ENCODE measurements at places on chromosomes 5 and 9. TPM values are rescaled to one million over a fixed set of nuclear protein-coding genes. Genes with fewer than 3 reads are reported as not detected.

GRCh38 chr9:86782831-86783230 is 164.5 kb downstream of the GAS1 start:
- H3K4me1 ChIP-seq, result no peaks in the 10 kb centered on the region
- peaks cover 31% of the 10 kb centered on the region for H3K27me3 ChIP-seq
- no peaks in the 10 kb centered on the region for H3K36me3 ChIP-seq
- H3K4me3 ChIP-seq, result no peak overlapping the region
- DNase-seq, result no peak

GRCh38 chr5:108238936-108239887 is 142.7 kb downstream of the FBXL17 start:
- no peak for DNase-seq
- H3K4me3 ChIP-seq, result no peak overlapping the region
- H3K36me3 ChIP-seq, result peaks cover 3% of the 10 kb centered on the region

DNA sequence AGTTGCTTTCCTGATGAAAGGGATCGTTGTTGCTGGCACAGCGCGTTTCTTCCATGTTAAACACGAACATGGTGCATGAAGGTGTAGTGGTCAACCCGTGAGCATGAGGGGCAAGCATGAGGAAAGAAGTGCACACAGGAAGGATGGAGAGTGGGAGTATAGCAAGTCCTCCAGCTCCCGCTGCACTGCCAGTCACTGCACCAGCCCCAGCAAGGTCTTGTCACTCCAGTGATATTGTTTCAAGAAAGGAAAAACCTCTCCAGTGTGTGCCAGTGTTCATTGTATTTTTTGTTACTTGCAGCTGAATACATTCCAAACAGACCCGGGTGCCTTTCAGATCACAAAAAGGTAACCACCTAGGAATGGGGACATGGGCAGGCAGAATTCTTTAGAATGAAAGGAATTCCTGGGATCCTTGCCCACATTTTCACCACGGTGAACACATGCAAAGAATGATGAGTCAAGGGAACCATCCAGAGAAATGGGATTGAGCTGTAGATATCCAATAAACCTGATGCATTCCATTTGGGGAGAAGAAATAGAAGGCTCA is 186.3 kb downstream of the AOPEP start:
- peaks cover 3% of the 10 kb centered on the region for H3K36me3 ChIP-seq
- no peak for DNase-seq
- peaks cover 9% of the 10 kb centered on the region for H3K4me1 ChIP-seq
- no peaks in the 10 kb centered on the region for H3K27me3 ChIP-seq
- H3K4me3 ChIP-seq, result no peak overlapping the region
- no peak overlapping the region for H3K27ac ChIP-seq

The GADD45G gene
- 14.3 TPM for total RNA-seq

DNA sequence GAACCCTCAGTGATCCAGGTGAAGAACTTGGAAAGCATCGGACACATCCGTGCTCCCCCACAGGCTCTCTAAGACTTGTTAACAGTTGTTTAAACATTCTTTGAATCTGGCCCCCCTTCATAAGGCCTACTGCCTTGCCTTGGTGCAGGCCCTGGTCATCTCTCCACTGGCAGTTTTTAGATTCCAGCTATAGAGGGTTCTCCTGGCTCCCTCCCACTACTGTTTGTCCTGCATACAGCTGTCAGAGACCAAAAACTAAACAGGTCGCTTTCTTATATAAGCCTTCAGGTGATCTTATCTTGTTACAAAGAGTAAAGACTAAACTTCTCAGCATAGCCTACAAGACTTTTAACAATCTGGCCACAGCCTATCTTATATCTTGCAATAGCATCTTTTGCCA is 32.3 kb downstream of the NRG2 start:
- H3K4me3 ChIP-seq, result no peak overlapping the region
- no peak overlapping the region for H3K27ac ChIP-seq
- H3K4me1 ChIP-seq, result no peaks in the 10 kb centered on the region
- no peak for DNase-seq
- peaks cover 22% of the 10 kb centered on the region for H3K27me3 ChIP-seq

The TPM2 gene
- 29.2 TPM for total RNA-seq

The CCL21 gene
- not detected for total RNA-seq

GRCh38 chr5:148928141-148928540 is 101.7 kb downstream of the ADRB2 start:
- H3K4me1 ChIP-seq, result peaks cover 4% of the 10 kb centered on the region
- no peak overlapping the region for H3K4me3 ChIP-seq
- no peak overlapping the region for H3K27ac ChIP-seq
- DNase-seq, result no peak
- peaks cover 3% of the 10 kb centered on the region for H3K36me3 ChIP-seq

The ADGRD2 gene
- not detected for total RNA-seq

DNA sequence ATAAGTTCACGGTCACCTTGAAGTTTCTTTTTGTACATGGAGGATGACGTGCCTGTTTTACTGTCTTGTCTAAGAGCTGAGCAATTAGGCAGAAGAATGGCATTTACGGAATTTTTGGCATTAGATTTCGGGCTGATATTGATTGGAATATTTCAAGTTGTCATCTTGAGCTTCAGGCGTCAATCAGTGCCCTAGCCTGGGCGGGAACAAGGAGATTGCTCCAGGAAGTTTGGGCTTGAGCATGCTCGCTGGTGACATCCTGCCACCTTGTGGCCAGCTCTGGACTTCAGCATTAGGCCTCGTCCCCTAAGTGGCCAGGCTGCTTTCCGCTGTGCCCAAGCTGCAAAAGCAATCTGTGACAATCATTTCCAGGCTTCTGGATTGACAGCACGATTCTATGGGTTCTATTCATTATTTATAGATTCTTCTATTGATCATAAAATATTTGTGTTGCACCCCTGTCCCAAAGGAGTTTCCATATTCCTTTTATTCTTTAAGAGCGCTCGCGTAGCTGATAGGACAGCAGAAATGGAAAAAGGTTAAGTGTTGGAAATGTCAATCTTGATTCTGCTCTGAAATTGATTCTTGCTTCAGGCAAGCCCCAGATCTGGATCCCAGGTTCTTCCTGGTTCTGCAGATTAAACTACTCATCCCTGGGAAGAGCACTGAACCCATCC is 79.3 kb downstream of the SLC28A3 start:
- peak; percentile 16 for DNase-seq
- no peak overlapping the region for H3K27ac ChIP-seq
- H3K4me3 ChIP-seq, result peak overlapping the region; percentile 66
- H3K27me3 ChIP-seq, result peaks cover 35% of the 10 kb centered on the region
- H3K4me1 ChIP-seq, result peaks cover 3% of the 10 kb centered on the region

The OR13C8 gene
- not detected for total RNA-seq

GRCh38 chr9:130639866-130640555 is 24.4 kb upstream of the PRDM12 start:
- no peak for DNase-seq
- H3K27ac ChIP-seq, result no peak overlapping the region
- H3K4me1 ChIP-seq, result no peaks in the 10 kb centered on the region
- peaks cover 3% of the 10 kb centered on the region for H3K36me3 ChIP-seq
- H3K4me3 ChIP-seq, result no peak overlapping the region

The ZNF883 gene
- not detected for total RNA-seq

GRCh38 chr5:180438785-180439780 is 55.1 kb upstream of the CNOT6 start:
- H3K36me3 ChIP-seq, result peaks cover 2% of the 10 kb centered on the region
- H3K4me3 ChIP-seq, result no peak overlapping the region
- H3K4me1 ChIP-seq, result peaks cover 8% of the 10 kb centered on the region
- peaks cover 29% of the 10 kb centered on the region for H3K27me3 ChIP-seq
- no peak overlapping the region for H3K27ac ChIP-seq

GRCh38 chr5:153352685-153353219 is 137.7 kb upstream of the GRIA1 start:
- H3K36me3 ChIP-seq, result no peaks in the 10 kb centered on the region
- H3K27ac ChIP-seq, result peak overlapping the region; percentile 42
- H3K27me3 ChIP-seq, result peaks cover 13% of the 10 kb centered on the region

DNA sequence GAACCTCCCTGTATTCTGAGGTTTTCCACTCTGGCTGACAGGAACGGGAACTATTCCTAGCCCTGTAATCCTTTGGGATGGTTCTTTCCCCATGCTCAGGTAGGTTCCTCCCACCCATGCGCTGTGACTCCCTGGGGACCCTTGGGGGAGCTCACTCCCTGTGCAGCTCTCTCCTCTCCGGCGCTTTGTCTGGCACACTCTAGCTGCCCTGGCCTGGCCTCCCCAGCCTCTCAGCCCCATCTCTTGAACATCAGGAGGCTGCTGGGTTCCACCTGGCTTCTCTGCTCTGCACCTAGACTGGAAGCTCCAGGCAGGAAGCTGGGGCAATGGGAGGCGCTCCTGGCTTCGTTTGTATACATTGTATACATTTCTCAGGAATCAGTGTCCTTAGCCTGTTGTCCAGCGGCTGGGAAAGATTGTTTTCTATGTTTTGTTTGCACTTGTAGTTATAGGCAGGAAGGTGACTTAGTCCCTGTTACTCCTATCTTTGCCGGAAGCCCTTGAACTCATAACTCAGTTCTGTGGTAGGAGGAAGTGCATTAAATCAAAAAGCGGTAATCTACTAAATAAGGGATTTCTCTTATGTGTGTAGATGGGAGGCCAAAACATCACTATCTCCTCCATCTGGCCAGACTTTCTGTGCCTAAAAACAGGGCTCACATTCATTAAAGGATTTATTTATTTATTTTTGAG is 20.4 kb downstream of the SLC25A25 start:
- peak overlapping the region; percentile 75 for H3K27ac ChIP-seq
- no peak for DNase-seq
- no peaks in the 10 kb centered on the region for H3K27me3 ChIP-seq
- peak overlapping the region; percentile 72 for H3K4me3 ChIP-seq
- peaks cover 4% of the 10 kb centered on the region for H3K36me3 ChIP-seq

The HACD4 gene
- total RNA-seq, result 9.8 TPM

GRCh38 chr9:133309608-133310007 is 26.4 kb downstream of the SURF6 start:
- H3K4me1 ChIP-seq, result no peaks in the 10 kb centered on the region
- no peak overlapping the region for H3K4me3 ChIP-seq
- no peak for DNase-seq

- no peaks in the 10 kb centered on the region for H3K36me3 ChIP-seq
- no peaks in the 10 kb centered on the region for H3K27me3 ChIP-seq
- no peak overlapping the region for H3K27ac ChIP-seq
- no peak overlapping the region for H3K4me3 ChIP-seq
- DNase-seq, result no peak
Measured at GRCh38 chr9:81661339-81661738, 28.0 kb downstream of the TLE1 start.

DNA sequence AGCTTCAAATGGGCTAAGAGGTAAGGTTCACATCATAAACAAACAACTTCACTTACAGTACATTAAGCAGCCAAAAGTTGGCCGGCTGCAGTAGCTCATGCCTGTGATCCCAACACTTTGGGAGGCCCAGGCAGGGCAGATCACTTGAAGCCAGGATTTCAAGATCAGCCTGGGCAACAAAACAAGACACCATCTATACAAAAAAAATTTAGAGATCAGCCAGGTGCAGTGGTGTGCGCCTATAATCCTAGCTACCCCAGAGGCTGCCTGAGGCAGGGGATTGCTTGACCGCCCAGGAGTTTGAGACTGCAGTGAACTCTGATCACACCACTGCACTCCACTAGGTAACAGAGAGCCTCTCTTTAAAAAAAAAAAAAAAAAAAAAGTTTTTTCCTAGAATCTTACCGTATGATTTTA is 16.9 kb downstream of the UBTD2 start:
- H3K27ac ChIP-seq, result no peak overlapping the region
- H3K27me3 ChIP-seq, result no peaks in the 10 kb centered on the region
- no peak overlapping the region for H3K4me3 ChIP-seq
- peaks cover 27% of the 10 kb centered on the region for H3K4me1 ChIP-seq
- H3K36me3 ChIP-seq, result no peaks in the 10 kb centered on the region

DNA sequence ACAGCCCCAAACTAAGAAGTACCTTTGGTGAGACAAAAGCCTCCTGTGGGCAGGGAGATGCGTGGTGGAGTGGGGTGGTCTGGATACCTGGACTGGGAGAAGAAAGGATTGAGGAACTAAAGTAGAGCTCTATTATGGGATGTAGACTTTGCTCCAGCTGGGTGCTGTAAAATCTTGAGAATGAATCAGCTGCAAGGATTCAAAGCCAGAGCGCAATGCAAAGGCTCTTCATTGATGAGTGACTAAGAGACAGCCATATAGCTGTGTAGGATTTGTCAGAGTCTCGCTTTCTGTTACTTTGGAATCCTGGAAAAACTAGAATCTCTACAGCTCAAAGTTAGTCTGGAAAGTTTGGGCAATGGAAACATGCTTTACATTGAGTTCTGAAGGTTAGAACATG is 159.9 kb downstream of the TAF11L14 start:
- no peak overlapping the region for H3K27ac ChIP-seq
- H3K4me3 ChIP-seq, result no peak overlapping the region
- H3K4me1 ChIP-seq, result no peaks in the 10 kb centered on the region
- DNase-seq, result no peak
- H3K36me3 ChIP-seq, result no peaks in the 10 kb centered on the region

- H3K4me3 ChIP-seq, result no peak overlapping the region
- DNase-seq, result no peak
- H3K36me3 ChIP-seq, result no peaks in the 10 kb centered on the region
- H3K27me3 ChIP-seq, result no peaks in the 10 kb centered on the region
- no peaks in the 10 kb centered on the region for H3K4me1 ChIP-seq
- no peak overlapping the region for H3K27ac ChIP-seq
Measured at GRCh38 chr5:12023614-12024241, 119.5 kb upstream of the CTNND2 start.

The IGFBPL1 gene
- not detected for total RNA-seq

DNA sequence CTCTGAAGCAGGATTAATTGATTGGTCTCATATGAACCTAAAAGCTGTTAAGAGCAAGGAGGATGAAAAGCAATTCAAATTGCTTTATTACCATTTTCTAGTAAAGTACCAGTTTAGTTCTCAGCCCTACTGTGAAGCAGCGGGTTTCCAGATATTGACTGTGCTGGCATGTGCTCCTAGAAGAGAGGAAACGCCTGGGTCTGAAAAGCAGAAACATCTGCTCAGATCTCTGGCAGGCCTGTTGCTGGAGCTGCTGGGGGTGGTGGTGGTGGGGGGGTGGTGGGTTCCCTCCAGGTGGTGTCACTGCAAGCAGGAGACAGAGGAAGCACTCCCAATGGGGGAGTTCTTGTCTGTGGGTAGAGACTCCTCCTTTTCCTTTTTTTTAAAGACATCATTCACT is 105.5 kb upstream of the ZNF462 start:
- no peak overlapping the region for H3K27ac ChIP-seq
- no peaks in the 10 kb centered on the region for H3K27me3 ChIP-seq
- DNase-seq, result no peak
- no peak overlapping the region for H3K4me3 ChIP-seq
- no peaks in the 10 kb centered on the region for H3K36me3 ChIP-seq
- no peaks in the 10 kb centered on the region for H3K4me1 ChIP-seq
